ENCODE measurements at places on chromosomes 16 and 17. TPM values are rescaled to one million over a fixed set of nuclear protein-coding genes. Genes with fewer than 3 reads are reported as not detected.

DNA sequence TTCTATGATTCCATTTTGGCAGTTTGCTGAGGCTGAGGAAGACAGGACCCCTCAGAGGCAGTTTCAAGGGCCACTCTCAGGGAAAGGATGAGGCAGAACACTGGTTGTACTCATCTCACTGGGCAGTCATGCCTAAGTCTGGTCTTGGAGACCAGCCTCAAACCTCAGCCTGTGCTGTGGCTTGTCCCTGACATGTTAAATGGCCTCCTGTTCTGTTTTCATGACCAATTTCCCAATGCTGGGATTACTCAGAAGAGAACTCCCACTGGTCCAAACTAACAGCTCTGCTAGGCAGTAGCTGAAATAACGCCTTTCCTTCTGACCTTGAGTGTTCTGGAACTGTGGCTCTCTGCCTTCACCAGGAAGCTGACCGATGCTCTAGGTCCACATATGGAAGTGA lies 8.4 kb upstream of the SPDYE4 start:
- no peak for DNase-seq

Gene TVP23B
- total RNA-seq = 24.8 TPM

- DNase-seq = no peak
These were observed 12.9 kb upstream of the CMIP start for GRCh38 chr16:81431554-81432353.

GRCh38 chr16:79845734-79846135 lies 245.2 kb upstream of the MAF start:
- DNase-seq = no peak

- no peak for DNase-seq
These were observed 248.8 kb downstream of the HS3ST3A1 start for GRCh38 chr17:13352747-13353415.

GRCh38 chr16:12458591-12459358 lies 344.9 kb downstream of the CPPED1 start:
- DNase-seq = no peak

- no peak for DNase-seq
These were observed 7.6 kb downstream of the SLC46A1 start for GRCh38 chr17:28398280-28398981.

DNA sequence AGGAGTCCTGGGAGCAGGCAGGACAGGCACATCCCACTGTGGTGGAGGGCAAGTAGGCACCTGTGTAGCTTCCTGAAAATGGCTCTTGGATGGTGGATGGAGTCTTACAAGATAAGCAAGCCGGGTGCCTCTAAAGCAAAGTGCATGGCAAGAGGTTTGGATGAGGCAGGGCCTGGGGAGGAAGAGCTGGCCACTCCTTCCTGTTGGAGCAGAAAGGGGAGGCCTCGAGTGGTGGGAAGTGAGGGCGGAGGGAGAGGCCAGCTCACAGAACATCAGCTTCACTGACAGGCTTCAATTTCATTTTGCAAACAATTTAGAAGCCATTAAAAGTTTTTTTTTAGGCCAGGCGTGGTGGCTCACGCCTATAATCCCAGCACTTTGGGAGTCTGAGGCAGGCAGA lies 31.0 kb downstream of the CD300A start:
- DNase-seq = no peak

Gene HNF1B
- total RNA-seq = not detected

Gene BCL6B
- 21.1 TPM for total RNA-seq

GRCh38 chr17:35949401-35949800 lies 5.9 kb upstream of the LYZL6 start:
- no peak for DNase-seq

DNA sequence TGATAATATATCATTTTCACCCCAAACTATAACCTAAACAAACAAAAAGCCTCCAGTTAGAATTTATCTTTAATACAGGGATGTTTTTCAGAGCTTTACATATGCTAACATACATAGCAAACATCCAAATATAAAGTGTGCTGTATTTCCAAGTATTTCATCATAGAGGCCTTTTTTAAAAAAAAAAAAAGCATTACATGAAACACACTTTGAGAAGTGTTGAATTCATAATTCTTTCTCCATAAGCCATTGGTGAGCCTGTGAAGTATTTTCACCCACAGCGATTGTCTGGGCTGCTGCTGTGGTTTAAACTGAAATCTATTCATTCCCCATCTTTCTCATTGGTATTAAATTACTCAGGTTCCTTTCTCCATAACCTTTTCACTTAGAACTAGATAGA lies 503.4 kb upstream of the CDH8 start:
- DNase-seq = no peak

DNA sequence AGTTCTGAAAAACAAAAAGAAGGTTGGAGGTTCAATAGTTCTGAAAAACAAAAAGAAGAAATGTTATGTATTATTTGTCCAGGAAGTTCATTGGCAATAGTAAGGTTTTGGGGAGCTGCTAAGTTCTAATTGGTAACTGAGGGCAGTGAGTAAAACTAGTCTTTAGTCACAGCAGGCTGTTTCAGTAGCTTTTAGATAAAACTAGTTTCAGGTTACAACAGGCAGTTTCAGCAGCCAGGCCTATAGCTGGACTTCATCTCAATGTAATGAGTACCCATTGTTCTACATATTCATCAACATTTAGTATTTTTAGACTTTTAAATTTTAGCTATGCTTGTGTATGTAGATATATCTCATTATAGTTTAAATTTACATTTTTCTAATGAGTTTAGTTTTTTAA lies 639.3 kb downstream of the TOX3 start:
- no peak for DNase-seq

DNA sequence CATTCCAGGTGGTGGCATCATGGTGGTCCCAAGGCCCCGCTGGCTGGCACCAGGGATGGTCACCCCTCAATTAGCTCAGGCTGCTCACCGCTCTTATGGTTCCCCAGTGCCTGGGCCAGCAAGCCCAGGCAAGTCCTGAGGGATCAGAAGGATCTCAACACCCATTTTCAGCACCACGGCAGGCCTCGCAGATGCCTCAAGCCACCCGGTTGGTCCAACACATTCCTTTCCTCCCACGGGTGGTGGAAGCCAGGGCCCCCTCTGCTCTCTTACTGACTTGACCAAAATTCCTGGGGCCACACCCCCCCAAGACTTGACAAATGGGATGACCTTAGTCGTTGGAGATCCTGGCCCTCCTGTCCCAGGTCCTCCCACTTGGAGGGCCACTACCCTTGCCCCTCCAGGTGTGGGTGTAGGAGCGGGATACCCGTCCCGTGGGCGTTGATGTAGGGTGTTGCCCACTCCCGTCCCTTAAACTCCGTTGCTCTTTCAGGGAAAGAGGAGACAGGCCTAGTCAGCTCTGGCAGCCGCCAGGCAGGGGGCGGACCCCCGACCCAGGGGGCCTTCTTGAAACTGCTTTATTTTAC lies 5.9 kb downstream of the ZNF205 start:
- DNase-seq = no peak

Gene MYOCD
- total RNA-seq = 54.6 TPM

- no peak for DNase-seq
These were observed 66.7 kb downstream of the MMD start for GRCh38 chr17:55354941-55355340.

DNA sequence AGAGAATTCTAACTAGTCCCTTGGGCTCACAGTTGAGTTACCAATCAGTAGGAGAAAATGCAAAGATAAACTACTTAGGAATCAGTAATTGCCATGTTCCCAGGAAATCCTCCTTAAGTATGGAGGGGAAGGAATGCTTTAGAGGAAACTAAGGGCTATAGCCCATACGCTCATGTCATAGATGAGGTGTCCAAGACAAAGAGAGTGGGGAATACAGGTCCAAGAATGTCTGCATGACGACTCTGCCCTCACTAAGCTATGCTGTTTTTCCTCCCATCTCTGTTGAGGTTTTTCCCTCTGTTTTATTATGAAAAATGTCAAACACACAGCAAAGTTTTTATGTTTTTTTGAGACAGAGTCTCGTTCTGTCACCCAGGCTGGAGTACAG lies 16.0 kb downstream of the LDHD start:
- DNase-seq = no peak

GRCh38 chr17:50658616-50659015 lies 23.9 kb downstream of the ABCC3 start:
- no peak for DNase-seq

- DNase-seq = no peak
These were observed 15.2 kb upstream of the C17orf78 start for GRCh38 chr17:37360632-37361031.

- DNase-seq = no peak
These were observed 87.9 kb downstream of the ZNF18 start for GRCh38 chr17:11909348-11909747.

Gene ZG16B
- 15.9 TPM for total RNA-seq

Gene ACSM5
- not detected for total RNA-seq

- DNase-seq = no peak
These were observed 39.3 kb downstream of the CBFB start for GRCh38 chr16:67068212-67068753.

GRCh38 chr16:67943619-67944504 lies at the start of gene LCAT:
LCAT (minus strand) TSS chr16:67944120; CDS start chr16:67944101, 19 bp downstream.
- peak; percentile 79 for DNase-seq

Gene NTN1
- total RNA-seq = 5.6 TPM

- no peak for DNase-seq
These were observed 22.2 kb upstream of the PIK3R6 start for GRCh38 chr17:8889458-8890210.

DNA sequence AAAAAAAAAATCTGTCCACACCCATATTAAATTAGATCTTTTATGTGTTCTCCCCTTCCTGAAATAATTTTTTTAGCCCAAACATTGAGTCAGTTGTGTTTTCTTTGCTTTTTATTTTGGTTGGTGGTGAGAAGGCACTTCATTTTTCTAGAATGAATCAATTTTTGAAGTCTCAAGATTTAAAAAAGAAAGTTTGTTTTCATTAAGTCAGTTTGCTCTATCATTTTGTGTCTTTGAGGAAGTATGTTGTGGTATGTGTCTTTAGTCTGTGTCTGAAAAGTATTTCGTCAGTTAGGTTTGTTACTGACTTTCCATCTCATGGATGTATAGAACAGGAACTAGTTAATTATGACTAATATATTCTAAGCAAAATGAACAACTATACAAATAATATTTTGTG lies 3.8 kb downstream of the IGF2BP1 start:
- no peak for DNase-seq

DNA sequence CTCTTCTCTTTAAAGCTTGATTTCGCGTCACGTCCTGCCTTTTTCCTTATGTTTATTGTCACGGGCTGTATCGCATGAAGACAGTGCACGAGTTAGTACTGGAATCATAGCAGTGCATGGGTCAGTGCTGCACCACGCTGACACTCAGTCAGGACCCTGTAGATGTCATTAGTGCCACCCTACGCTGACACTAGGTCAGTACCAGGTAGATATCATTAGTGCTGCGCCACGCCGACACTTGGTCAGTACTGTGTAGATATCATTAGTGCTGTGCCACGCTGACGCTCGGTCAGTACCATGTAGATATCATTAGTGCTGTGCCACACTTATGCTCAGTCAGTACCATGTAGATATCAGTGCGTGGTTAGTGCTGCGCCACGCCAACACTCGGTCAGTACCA lies 106.2 kb upstream of the ZNF469 start:
- DNase-seq = no peak

DNA sequence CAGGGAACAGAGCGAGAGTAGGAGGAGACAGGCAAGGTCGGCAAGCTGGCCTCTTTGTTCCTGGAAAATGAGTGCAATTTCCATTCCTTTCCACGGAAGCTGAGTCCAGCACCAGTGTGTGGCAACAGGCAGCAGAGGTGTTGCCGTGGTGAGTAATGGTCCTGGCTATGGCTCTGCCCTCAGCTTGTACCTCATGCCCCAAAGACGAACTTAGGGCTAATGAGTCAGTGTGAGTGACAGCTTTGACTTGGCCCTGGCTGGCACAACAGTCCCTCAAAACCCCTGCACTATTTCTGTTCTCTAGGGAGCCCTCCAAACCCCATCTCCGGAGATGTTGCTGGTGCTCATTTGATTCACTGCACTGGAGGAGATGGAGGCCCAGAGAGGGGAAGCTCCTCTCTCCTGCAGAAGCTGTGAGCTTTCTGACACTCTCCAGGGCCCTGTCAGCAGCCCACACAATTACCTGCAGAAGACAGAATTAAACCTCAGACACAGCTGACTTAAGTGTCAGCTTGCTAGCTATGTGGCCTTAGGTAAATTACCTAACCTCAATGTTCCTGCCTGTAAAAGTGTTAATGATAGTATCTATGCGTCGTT lies 129.9 kb downstream of the TMEM132E start:
- DNase-seq = no peak

Gene TUBB3
- total RNA-seq = 28.6 TPM

DNA sequence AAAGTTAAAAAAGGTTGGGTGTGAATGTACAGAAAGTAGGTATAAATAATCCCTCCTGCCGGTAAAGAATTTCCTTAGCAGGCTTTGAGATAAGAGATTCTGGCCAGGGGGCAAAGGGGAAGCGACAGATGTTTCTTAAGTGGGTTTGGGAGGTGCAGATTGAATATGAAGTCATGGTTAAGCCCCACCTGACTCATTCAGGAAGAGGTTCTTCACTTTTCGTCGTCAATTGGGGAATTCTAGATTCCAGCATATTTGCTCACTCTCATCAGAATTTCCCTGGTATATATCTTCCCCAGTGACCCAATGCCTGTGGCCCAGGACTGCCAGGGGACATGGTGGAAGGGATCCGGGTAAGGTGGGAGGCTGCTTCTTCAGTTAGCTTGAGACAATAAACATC lies 127.8 kb downstream of the CPPED1 start:
- no peak for DNase-seq

Gene PTRH2
- total RNA-seq = 31.8 TPM

DNA sequence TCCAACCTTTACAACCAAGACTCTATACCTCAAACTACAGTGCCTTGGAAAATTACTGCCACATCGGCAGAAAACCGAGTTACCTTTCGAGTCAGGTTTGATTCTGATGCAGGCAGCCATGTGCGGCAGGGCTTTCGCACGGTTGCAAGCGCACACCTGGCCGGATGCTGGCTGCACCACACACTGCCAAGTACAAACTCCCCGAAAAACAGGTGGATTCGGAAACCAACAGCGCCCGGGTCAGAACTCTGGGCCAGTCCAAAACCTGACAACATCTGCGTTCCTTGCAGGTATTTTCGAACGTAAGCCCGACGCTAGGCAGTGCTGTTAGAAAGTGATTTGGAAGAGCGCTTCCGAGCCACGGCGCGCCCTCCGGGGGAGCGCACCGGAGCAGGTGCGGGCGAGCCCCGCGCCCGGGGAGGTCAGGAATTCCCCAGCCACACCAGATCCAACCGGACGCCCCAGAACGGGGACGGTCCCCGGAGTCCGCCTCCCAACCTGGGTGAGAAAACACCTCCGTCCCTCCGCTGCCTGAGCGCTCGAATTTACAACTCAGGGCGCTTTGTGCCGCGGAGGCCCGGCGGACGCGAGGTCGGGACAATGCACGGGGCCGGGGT lies 1.2 kb downstream of the USP7 start:
- no peak for DNase-seq

GRCh38 chr17:73376152-73376551 lies 64.4 kb upstream of the CDC42EP4 start:
- DNase-seq = no peak
